ENCODE measurements at places on chromosomes 16 and 17.
A peak's percentile ranks its signal among the peaks of the same experiment; 100 is the strongest.

- DNase-seq, result no peak
These were observed 9.9 kb upstream of the MVD start for GRCh38 chr16:88672776-88673175.

GRCh38 chr17:40862985-40863733 lies 3.9 kb downstream of the KRT12 start:
- DNase-seq, result no peak

DNA sequence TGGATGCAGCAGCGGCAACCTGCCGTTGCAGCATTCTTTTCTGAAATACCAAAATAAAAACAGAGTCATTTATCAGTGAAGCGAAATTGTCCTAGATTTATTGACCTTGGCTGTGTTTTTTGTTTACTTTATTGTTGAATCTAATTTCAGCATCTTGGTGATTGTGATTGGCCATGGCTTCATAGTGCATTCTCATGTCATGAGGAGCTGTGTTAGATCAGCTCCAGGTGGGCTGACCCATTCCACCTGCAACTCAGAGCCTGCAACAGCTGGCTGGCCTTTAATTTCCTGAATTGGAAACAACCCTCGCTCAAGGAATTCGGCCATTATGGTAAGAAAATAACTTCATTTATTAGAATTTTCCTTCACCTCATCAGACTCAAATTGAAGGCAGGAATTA lies 16.4 kb downstream of the KRT24 start:
- DNase-seq, result no peak

DNA sequence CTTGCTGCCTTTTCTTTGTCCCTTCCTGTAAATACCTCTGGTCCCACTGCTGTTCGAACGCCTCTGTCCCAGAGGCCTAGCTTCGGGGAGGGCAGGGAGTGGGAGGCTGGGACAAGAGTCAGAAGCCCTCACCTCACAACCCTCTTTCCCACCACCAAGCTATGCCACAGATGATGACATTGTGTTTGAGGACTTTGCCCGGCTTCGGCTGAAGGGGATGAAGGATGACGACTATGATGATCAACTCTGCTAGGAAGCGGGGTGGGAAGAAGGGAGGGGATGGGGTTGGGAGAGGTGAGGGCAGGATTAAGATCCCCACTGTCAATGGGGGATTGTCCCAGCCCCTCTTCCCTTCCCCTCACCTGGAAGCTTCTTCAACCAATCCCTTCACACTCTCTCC lies 10.4 kb downstream of the ARRB2 start:
- DNase-seq, result no peak

DNA sequence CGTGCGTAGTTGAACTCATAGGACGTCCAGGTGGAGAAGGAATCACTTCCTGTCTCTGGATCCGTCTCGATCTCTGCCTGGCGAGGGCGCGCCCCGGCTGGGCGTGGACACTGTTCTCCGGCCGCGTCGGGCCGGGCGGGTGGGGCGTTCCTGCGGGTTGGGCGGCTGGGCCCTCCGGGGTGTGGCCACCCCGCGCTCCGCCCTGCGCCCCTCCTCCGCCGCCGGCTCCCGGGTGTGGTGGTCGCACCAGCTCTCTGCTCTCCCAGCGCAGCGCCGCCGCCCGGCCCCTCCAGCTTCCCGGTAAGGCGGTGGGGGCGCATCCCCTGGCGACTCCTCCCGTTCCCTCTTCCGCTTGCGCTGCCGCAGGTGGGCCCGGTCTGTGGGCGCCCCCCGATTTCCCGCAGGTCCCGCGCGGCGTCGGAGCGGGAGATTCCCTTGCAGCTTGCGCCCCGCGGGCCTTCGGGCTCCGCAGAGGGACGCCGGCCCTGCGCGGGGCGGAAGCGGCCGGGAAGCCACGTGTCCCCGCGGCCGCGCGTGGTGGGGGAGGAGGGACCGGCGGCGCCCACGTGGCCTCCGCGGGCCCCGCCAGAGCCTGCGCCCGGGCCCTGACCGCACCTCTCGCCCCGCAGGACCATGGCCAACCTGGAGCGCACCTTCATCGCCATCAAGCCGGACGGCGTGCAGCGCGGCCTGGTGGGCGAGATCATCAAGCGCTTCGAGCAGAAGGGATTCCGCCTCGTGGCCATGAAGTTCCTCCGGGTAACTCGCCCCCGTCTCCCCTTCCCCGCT lies at the start of gene NME2:
TSS of gene NME2 (plus strand) at position 214 of the 789 bp plus-strand sequence. CDS start at position 634, 420 bp downstream.
- peak; percentile 70 for DNase-seq

DNA sequence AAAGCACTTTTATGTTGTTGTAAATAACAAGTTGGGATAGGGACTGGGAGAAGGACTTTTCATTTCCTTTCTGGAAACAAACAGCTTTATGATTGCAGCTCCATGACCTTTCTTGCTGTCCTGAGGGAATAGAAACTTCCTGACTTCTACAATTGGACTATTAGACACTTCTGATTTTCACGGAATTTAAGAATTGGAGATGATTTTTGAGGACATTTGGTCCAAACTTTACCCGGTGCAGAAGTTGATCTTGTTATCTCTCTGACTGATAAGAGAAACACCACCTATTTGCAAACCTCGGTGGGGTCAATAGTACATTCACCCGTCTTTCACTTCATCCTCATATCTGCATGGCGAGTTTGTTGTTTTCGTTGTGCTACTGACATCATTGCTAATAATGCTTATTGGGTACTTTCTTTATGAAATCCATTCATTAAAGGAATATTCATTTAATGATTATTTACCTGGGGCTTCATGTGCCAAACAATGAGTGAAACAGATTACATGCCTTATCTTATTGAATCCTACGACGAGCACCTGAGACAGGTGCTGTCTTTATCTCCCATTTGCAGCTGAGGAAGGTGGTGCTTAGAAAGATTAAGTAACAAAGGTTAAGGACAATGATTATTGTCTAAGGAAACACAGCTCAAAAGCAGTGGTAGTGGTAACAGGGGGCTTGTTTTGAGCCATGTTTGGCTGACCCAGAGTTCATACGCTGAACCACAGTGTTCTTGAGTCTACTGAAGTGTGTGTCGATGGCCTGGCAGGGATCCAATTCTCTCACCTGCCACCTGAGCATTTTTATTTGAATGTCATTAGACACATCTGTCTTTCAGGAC lies 176.9 kb upstream of the FAM20A start:
- no peak for DNase-seq

DNA sequence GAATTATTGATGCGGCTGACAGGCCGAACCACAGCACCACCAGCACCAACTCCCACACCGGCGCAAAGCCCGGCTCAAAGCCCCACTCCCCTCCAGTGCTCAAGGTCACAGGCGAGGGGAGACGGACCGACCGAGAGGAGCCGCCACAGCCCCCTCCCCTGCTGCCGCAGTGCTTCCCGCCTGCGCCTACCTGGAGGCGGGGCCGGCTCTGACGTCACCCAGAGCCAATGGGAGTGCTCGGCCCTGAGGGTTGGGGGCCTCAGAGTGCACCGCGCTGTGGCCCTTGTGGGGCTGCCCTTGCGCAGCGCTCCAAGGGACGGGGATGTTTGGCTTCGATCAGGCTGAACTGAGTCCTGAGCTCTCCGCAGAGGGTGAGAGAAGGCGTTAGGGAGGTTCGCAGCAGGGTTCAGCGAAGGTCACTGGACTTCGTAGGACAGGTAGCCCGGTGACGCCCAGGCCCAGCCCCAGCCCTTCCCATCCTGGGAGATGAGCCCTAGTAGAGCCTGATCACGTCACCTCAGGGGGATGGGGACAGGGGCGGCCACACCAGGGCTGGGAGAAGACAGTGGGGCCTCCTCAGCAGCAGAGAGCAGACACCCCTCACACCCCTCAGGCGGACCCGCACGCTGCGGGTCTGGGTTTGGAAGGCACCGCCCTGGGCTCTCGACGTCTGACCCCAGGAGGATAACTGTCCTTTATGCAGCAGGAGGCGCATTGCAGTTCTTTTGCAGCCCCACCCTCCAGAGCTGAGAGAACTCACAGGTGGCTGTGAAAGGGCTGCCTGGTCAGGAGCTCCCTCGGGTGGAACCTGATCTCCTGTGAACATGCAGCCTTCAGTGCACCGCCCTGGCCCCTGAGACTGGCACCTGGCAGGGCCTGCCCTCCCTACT lies 1.5 kb downstream of the NDRG4 start:
- DNase-seq, result peak; percentile 38

- no peak for DNase-seq
These were observed 873.4 kb upstream of the CDH8 start for GRCh38 chr16:62909597-62909996.

- no peak for DNase-seq
These were observed 14.3 kb upstream of the SLC38A8 start for GRCh38 chr16:84056933-84057332.

GRCh38 chr17:21082001-21082436 lies 39.2 kb upstream of the USP22 start:
- DNase-seq, result no peak

GRCh38 chr17:79043931-79044320 lies 20.0 kb downstream of the C1QTNF1 start:
- DNase-seq, result no peak

DNA sequence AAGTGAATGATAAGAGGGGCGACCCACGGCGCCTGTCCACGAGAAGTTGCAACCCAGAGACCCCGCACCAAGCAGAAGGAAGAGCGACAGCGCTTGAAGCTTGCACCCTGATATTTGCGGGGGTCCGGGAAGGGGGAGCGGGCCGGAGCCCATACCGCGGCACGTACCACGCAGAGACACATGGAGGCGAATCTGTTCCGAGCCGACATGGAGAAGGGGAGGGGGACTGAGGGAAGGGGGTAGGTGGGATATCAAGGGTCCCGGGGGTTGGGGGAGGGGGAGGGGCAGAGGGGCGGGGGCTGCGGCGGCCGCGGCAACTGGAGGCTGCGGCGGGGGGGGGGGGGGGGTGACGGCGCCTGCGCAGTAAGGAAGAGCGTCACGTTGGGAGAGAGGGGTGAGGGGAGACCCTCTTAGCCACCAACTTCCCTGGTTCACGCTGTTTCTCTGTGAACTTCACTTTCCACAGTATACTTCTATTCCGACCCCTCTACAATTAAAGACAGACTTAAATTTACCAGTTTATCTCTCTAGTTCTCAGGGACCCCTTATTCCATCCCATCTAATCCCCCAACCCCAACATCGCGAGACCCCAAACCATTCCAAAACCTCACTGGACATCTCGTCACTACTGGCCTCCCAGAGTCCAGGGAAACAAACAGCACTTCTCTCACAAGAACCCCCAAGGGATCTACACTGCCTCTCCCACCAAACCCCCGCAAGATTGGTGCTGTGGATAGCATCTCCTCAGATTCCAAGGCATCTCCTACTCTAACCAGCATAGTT lies 8.0 kb downstream of the DLG4 start:
- no peak for DNase-seq

GRCh38 chr16:51831595-51832367 lies 680.7 kb upstream of the SALL1 start:
- no peak for DNase-seq

GRCh38 chr17:13334374-13334773 lies 267.4 kb downstream of the HS3ST3A1 start:
- DNase-seq, result no peak

GRCh38 chr17:55157165-55157564 lies 107.6 kb upstream of the HLF start:
- no peak for DNase-seq

GRCh38 chr17:42378359-42378958 lies 9.8 kb downstream of the STAT3 start:
- no peak for DNase-seq

GRCh38 chr16:75035410-75035968 lies 36.7 kb downstream of the ZNRF1 start:
- no peak for DNase-seq

DNA sequence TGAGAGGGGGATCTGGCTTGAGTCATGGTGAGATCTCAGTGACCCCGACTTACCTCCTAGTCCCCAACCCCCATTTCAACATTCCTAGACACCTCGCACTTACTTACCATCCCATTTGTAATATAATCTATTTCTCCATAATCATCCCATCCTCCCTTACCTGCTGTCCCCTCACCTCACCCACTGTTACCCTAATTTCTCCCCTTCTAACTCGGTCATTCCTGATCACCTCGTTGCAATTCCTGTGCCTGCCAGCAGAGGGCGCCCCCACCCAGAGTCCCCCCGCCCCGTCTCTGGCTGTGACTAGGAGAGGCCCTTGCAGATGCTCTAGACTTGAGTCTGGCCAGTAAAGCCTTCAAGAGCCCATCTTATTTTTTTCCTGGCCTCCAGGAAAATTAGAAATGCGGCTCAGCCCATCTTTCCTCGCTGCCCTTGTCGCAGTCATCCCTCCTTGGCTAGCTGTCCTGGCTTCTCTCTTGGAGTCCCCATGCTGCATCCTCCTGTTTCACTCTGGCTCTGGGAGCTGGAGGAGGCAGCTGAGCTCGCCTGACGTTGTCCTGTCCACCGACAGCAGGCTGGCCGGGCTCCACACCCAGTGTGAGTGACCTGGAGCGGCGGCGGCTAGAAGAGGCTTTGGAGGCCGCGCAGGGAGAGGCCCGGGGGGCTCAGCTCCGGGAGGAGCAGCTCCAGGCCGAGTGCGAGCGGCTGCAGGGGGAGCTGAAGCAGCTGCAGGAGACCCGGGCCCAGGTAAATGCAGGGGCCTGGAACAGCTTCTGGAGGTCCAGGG lies 5.0 kb downstream of the TBKBP1 start:
- DNase-seq, result peak; percentile 14

Data from NCI-H1092 (cell line).